T-cell (primary cell): ENCODE measurements at places on chromosomes 1 and 21.
A peak's percentile ranks its signal among the peaks of the same experiment; 100 is the strongest.

- H3K4me1 ChIP-seq, result peaks cover 8% of the 10 kb centered on the region
- H3K27ac ChIP-seq, result no peak overlapping the region
- no peak overlapping the region for H3K4me3 ChIP-seq
- peaks cover 42% of the 10 kb centered on the region for H3K27me3 ChIP-seq
These were observed 176.4 kb downstream of the ETS2 start for GRCh38 chr21:38982096-38982495.

DNA sequence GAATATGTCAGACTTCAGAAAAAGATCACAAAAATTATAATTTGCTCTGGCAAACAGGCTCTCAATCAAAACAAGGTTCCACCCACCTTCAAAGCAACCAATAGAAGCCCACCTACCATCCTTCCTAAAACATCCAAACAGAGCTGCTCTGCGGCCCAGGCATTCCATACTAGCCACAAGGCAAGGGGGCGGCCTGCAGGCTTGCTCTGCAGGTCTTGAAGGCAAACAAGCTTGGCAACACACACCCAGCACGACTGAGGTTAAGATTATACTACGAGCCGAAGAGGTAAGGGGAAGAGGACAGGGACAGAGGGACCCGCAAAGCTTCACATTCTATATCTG, 207.3 kb downstream of the SLC45A1 start:
- H3K36me3 ChIP-seq, result no peaks in the 10 kb centered on the region
- peak overlapping the region; percentile 52 for H3K4me3 ChIP-seq
- H3K4me1 ChIP-seq, result peaks cover 13% of the 10 kb centered on the region
- DNase-seq, result peak; percentile 41
- no peaks in the 10 kb centered on the region for H3K27me3 ChIP-seq
- H3K27ac ChIP-seq, result peak overlapping the region; percentile 89

- no peak for DNase-seq
These were observed 146.1 kb upstream of the FGGY start for GRCh38 chr1:59150577-59151386.

- DNase-seq, result peak; percentile 24
- no peaks in the 10 kb centered on the region for H3K27me3 ChIP-seq
- peak overlapping the region; percentile 96 for H3K4me3 ChIP-seq
- H3K4me1 ChIP-seq, result peaks cover 42% of the 10 kb centered on the region
- H3K27ac ChIP-seq, result peak overlapping the region; percentile 68
These were observed 577 bp downstream of the IKBKE start for GRCh38 chr1:206470692-206471414.

DNA sequence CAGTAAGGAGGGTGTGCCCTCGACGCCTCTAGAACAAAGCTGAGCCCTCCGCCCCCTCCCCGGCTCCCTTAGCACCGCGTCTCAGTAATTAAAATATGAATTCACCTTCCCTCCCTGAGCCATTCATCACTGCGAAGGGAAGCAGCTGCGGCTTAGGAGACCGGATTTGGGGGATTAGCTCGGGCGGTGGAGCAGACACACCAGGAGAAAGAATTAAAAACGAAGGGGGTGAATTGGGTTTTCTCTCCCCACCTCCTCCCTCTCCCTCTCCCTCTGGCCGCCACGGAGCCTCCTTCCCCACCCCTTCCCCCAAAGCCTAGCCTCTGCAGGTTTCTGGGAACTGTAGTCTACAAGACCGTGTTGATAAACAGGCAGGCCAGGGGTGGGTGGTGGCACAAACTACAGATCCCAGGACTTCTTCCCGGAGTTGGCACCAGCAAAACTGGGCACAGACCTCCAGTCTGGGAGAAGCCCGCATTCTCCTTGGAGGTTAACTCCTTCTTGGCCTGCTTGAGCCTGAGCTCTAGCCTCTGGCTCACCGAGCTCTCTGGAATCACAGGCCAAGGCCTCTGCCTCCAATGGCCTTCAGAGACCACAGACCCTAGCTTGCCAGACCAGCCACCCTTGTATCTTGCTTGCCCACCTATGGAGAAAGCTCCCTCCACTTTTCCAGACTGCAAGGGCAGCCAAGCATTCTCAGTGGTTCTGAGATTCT, 10.8 kb downstream of the BLACAT1 start:
- no peak for DNase-seq
- no peak overlapping the region for H3K27ac ChIP-seq
- peaks cover 4% of the 10 kb centered on the region for H3K4me1 ChIP-seq
- no peak overlapping the region for H3K4me3 ChIP-seq
- H3K36me3 ChIP-seq, result no peaks in the 10 kb centered on the region

GRCh38 chr1:119933397-119933796, 37.1 kb upstream of the ADAM30 start:
- H3K36me3 ChIP-seq, result peaks cover 62% of the 10 kb centered on the region
- no peaks in the 10 kb centered on the region for H3K27me3 ChIP-seq
- H3K27ac ChIP-seq, result no peak overlapping the region
- H3K4me3 ChIP-seq, result no peak overlapping the region

- peaks cover 1% of the 10 kb centered on the region for H3K27me3 ChIP-seq
- peaks cover 19% of the 10 kb centered on the region for H3K4me1 ChIP-seq
These were observed 5.3 kb upstream of the CCDC27 start for GRCh38 chr1:3746830-3747521.

GRCh38 chr1:234551032-234551378, 59.0 kb downstream of the IRF2BP2 start:
- H3K27ac ChIP-seq, result no peak overlapping the region
- no peak for DNase-seq
- H3K4me1 ChIP-seq, result no peaks in the 10 kb centered on the region
- no peak overlapping the region for H3K4me3 ChIP-seq
- no peaks in the 10 kb centered on the region for H3K27me3 ChIP-seq
- no peaks in the 10 kb centered on the region for H3K36me3 ChIP-seq

- no peak overlapping the region for H3K27ac ChIP-seq
- H3K4me3 ChIP-seq, result no peak overlapping the region
- H3K27me3 ChIP-seq, result no peaks in the 10 kb centered on the region
- H3K4me1 ChIP-seq, result no peaks in the 10 kb centered on the region
- DNase-seq, result no peak
These were observed 20.2 kb upstream of the FAM131C start for GRCh38 chr1:16093611-16094010.

DNA sequence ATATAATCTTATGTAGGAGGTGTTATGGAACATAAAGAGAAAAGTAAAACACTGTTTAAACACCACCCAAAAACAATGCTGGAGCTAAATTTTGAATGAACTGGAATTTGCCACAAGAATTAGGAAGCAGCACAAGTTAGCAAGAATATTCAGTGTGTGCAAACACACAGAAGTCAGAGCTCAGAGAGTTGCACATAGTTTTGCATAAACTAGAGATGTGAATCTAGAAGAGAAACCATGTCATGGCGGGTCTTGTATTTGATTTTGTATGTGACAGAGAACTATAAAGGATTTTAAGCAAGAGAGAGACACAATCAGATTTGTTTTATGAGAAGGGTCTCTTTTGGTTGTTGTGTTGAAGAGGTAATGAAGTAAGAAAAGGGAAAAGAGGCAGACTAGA, 38.2 kb downstream of the SELENOF start:
- H3K27me3 ChIP-seq, result no peaks in the 10 kb centered on the region
- no peaks in the 10 kb centered on the region for H3K4me1 ChIP-seq
- no peak for DNase-seq
- H3K27ac ChIP-seq, result no peak overlapping the region
- H3K4me3 ChIP-seq, result no peak overlapping the region

DNA sequence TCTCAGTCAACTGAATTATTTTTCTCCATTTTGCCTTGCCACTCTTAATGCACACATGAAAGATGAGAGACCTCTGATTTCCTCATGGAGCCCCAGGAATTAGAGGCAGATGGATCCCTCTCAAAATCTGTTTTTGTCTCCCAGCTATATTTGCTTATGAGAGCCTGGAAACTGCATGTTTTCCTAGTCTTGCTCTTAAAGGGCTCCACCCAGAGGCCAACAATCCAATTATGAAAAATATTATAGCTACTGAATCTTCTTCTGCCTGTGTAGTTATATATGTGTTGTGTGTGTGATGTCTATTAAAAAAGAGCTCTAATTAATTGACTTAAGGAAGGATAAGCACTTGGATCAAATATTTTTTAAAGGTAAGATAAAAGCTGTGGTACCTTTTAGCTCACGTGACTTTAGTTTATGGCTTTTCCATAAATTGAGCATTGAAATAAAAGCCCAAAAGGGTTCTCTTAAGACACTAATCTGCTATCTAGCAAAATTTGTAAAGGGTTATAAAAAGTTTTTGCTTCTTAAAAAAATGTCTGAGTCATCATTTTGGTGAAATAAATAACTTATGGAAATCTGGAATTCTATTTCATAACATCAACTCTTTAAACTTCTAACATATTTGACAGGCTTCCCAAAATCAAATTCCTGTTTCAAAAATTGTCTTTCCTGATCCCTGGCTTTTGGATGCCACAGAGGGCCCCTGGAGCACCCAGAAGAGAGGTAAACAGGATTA, 31.2 kb upstream of the TSPEAR start:
- H3K36me3 ChIP-seq, result no peaks in the 10 kb centered on the region
- H3K4me3 ChIP-seq, result no peak overlapping the region
- no peaks in the 10 kb centered on the region for H3K4me1 ChIP-seq
- H3K27ac ChIP-seq, result no peak overlapping the region

DNA sequence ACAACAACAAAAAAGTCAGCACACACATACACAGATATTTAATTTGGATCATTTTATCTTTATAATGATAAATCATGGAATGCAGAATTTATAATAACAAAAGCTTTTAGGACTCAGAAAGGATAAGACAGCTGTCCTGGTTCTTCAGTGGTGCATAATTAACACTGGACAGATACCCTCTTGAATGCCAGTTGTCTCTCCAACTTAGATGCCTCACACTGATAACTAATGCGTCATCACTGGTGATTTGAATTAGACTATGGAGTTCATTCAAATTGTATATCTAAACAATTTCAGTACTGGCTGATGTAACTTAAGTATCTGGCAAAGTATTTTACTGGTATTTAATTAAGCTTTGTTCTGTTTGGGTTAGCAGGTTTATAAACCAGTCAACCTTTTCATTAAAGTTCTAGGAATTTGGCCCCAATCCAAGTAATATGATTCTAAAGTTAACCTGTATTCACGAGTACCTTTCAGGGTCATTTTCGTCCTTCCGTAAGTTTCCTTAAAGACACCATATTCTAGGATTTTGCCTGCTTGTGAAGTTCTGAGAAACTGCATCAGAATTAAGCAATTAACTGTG, 1199.5 kb upstream of the TMPRSS15 start:
- no peak overlapping the region for H3K4me3 ChIP-seq
- no peaks in the 10 kb centered on the region for H3K36me3 ChIP-seq
- no peak for DNase-seq
- H3K27me3 ChIP-seq, result no peaks in the 10 kb centered on the region
- no peak overlapping the region for H3K27ac ChIP-seq
- no peaks in the 10 kb centered on the region for H3K4me1 ChIP-seq

DNA sequence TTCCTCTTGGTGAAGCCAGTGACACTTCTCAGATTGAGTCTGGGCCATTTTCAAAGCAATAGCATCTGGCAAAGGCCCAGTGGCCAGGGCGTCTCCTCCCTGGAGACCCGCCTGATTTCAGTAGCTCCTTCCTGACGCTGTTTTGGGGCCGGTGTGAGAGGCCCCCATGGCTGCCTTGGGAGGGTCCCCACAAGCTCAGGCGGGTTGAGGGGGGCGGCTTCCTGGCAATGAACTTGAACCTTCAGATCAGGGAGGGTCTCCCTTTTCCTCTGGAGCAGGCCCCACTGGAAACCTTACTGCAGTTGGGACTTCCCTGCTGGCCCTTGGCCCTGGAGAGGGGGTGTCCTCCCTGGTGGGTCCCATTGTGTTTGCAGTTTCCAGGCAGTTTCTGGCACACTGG, 121.2 kb downstream of the CRYAA start:
- no peak overlapping the region for H3K27ac ChIP-seq
- H3K36me3 ChIP-seq, result no peaks in the 10 kb centered on the region
- no peaks in the 10 kb centered on the region for H3K4me1 ChIP-seq
- no peak for DNase-seq

GRCh38 chr1:154577346-154578057, 9.9 kb downstream of the CHRNB2 start:
- no peak overlapping the region for H3K4me3 ChIP-seq
- H3K36me3 ChIP-seq, result peaks cover 6% of the 10 kb centered on the region
- no peaks in the 10 kb centered on the region for H3K4me1 ChIP-seq
- DNase-seq, result no peak
- H3K27ac ChIP-seq, result no peak overlapping the region
- H3K27me3 ChIP-seq, result no peaks in the 10 kb centered on the region

DNA sequence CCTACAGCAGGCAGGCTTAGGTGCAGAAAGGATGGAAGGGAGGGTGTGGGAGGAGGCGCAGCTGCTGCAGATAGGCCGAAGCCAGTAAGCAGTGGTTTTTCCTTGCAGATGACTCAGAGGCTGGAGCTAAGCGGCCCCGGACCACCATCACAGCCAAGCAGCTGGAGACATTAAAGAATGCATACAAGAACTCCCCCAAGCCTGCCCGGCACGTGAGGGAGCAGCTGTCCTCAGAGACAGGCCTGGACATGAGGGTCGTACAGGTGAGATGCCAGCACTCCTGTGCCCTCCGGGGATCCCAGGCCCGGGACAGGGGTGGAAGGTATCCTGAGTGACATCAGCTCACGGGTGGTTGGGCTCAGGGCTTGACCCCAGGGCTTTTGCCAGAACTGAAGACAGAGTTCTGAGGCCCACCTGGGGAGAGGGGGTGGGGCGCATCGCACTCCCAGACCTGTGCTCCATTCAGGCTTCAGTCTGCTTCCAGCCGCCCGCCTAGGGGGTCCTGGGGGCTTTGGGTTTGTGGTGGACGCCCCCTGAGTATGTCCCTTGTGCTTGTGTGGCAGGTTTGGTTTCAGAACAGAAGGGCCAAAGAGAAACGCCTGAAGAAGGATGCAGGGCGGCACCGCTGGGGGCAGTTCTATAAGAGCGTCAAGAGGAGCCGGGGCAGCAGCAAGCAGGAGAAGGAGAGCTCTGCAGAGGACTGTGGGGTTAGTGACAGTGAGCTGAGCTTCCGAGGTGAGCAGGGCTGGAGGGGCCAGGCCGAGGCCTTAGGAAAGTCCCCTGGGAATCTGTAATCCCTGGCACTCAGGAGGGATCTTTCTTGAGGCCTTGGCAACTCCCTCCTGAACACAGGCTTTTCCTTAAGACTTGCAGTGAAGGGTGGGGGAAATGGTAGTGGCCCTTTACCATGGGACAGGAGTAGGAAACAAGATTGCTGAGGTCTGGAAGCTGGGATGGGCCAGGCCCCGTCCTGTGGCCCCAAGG, 41.5 kb downstream of the LHX4 start:
- no peaks in the 10 kb centered on the region for H3K4me1 ChIP-seq
- no peaks in the 10 kb centered on the region for H3K27me3 ChIP-seq
- no peak overlapping the region for H3K27ac ChIP-seq

GRCh38 chr1:171506525-171507304, 21.4 kb downstream of the PRRC2C start:
- no peak overlapping the region for H3K4me3 ChIP-seq
- no peak for DNase-seq
- H3K36me3 ChIP-seq, result peaks cover 5% of the 10 kb centered on the region
- peaks cover 41% of the 10 kb centered on the region for H3K4me1 ChIP-seq
